T-helper 1 cell (primary cell): ENCODE measurements at places on chromosomes 4 and X.
A peak's percentile ranks its signal among the peaks of the same experiment; 100 is the strongest.

DNA sequence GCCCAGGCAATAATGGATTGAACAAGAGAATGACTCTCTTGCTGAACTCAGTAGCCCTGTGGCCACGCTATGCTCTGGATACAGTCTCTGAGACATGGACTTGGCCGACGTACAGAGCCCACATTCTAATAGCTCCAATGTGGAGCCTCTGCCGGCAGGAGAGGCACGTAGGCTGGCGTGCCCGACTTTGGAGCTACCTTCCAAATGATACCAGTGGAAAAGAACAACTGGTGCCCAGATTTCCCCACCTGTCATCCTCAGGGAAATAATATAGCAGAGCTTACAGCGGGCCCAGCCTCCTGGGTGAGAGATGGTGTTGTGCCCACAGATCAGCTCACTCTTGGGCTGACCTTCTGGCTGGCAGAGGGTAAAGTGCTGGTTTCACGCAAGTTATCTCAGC lies 10.6 kb downstream of the NDP start:
- DNase-seq = no peak

DNA sequence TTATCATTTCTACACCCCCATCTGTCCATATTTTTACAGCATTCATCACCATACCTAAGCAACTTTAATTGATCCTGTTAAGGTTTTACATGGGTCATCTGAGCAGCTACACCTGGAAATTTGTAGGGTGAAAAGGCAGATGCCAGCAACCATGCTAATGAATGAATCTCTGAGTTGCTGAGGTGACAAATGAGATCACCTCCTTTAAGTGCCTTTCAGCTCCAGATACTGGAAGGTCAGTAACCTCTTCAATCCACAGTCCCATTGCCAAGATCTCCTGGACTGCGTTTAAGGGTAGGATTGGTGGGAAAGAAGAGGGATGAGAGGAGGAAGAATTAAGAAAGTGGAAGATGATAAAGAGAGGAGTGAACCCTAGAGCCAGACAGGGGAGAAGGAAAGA lies 8.5 kb upstream of the BMP3 start:
- no peak for DNase-seq

GRCh38 chr4:79497001-79497400 lies 89.0 kb upstream of the GK2 start:
- no peak for DNase-seq

DNA sequence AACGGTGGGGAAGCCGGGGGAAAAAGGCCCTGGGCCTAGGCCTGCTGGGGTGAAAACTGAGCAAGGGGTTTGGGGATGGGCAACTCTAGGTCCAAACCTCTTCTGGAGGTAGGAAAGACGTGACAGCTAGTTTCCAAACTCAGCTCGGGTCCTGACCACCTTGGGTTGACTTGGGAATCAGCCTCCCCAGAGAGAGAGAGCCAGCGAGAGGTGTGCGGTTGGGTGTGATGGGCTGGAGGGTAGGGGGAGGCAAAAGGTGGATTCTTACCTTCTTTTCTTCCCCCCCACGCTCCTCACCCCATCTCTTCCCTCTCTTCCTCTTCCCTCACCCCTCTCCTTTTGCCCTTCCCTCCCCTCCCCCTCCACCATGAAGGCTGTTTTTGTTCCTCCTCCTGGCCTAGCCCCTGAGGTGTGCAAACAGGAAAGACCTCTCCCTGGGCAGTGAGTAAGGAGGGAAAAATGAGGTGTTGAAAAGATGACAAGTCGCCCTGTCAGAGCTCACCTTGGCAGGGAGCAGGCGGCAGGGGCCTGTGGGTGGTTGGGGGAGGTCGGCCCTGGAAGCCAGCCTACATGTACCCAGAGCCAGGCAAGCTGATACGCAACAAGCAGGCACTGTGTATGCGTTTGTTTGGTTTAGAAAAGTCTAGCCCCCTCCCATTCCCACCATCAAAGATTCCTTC lies 14.8 kb downstream of the PJA1 start:
- DNase-seq = no peak

DNA sequence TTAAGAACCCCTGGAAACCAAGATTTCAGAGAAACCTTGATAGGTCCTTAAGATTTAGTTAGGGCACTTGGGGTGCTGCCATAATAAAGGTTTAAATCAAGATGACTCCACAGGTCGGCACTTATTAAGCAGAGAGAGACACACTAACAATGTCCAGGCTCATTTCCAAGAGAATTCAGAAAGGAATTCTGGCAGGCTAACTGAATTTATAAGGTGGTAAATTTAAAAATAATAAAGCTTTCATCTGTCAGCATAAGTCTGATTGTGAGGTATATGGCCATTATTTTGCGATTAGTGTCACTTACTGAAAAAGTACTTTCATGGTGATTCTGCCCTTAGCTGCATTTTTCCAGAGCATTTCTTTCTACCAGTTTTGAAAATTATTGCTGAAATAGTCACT lies 472.7 kb downstream of the ARAP2 start:
- DNase-seq = no peak

GRCh38 chr4:53234111-53234510 lies 131.8 kb downstream of the SCFD2 start:
- DNase-seq = no peak

- DNase-seq = no peak
Measured at GRCh38 chr4:34964613-34965012, 1279.7 kb downstream of the ARAP2 start.

GRCh38 chr4:185263419-185263818 lies 54.0 kb downstream of the SNX25 start:
- DNase-seq = no peak

GRCh38 chr4:15652841-15653240 lies 2.3 kb downstream of the FBXL5 start:
- DNase-seq = no peak

GRCh38 chr4:168619266-168619631 lies 122.4 kb downstream of the PALLD start:
- DNase-seq = no peak

DNA sequence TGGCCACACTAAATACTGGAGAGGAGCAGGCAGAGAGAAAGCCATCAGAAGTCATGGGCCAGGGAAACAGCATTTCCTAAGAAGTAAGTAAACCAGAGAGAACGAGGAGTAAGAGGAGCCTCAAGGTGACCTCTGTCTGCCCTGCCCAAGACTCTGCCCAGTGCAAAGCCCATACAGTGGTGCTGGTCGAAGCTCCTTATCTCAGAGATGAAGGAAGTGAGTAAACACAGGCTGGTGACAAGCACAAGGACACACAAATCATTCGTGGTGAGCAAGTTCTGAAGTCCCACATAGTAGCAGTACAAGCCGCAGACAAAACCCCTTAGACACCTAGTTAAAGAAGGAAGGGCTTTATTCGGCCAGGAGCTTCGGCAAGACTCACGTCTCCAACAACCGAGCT lies 62.7 kb downstream of the DCTD start:
- no peak for DNase-seq

DNA sequence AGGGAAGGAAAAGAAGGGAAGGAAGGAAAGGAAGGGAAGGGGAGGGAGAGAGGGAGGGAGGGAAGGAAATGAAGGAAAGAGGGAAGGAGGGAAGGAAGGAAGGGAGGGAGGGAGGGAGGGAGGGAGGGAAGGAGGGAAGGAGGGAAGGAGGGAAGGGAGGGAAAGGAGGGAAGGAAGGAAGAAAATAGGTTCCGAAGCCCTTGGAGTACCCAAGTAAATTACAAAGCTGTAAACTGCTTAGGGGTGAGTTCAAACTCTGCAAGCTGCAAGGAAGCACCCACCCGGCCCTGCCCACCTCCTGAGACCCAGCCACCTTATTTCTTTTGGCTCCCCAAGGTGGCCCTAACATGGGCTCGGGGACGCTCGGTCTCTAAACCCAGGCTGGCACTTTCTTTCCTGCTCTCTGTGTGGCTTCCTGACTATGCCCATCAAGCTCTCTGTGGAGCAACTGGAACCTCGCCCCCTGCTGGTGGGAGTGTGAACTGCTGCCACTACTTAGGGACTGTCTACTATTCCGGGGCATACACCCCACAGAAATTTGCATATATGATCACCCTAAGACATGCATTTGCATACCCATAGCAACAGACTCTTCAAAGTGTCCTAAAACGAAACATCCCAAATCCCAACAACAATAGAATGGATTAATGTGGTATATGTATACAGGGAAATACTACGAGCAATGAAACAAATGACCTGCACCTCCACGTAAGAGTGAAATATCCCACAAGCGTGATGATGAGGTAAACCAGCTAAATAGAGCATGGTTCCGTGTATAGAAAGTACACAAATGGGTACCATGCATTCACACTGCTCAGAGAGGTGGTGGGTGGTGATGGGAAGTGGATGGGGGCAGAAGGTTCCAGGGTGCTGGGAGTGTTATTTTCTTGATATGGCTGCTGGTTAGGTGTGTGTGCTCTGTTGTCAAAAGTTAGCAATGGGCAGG lies 151.7 kb upstream of the TBL1X start:
- peak; percentile 57 for DNase-seq

- DNase-seq = no peak
Measured at GRCh38 chr4:108774809-108775530, 12.1 kb upstream of the ETNPPL start.

DNA sequence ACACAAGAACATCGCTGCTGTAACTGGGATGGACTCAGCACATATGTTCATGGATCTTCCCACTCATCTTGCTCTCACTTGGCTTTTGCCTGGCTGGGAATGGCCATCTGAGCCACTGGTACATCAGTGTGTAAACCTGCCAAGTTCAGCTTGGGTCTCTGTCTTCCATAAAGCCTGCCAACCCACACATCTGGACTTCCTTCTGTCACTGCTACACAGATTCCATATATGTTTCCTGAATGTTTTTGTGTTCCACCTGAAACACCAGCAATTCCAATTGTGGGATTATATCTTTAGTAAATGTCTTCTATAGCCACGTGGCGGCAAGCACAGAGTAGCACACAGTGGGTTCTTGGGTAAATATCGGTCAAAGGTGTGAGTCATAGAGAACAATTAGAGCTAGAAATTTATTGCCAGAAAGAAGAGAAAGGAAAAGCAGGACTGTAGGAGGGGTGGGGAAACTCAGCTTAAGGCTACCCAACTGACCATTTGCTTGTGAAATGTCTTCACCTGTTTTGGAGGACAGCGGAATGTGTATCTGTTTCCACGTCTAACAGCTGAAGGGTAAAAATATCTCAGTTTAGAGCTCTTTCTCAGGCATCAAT lies 125.9 kb downstream of the MFAP3L start:
- DNase-seq = no peak

GRCh38 chr4:88779431-88779830 lies 81.8 kb upstream of the NAP1L5 start:
- DNase-seq = no peak

GRCh38 chr4:135605076-135605475 lies 1403.5 kb upstream of the PABPC4L start:
- no peak for DNase-seq

DNA sequence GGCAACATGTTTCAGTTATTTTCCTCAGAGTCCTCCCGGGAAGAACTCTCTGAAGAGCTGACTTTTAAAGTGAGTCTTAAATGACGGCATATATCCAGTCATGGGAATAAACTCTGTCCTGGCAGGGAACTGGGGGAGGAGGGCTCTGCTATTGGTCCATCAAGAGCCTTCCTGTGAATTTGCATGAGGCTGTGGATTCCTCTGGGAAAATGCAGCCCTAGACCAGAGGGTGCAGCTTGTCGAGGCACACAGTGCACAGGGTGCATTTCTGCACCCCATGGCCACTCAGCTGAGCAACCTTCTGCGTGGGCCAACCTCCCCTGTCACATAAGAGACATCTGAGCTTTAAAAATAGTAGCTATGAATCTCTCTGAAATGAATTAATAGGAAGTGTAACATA lies 360.0 kb downstream of the GALNTL6 start:
- no peak for DNase-seq

- no peak for DNase-seq
Measured at GRCh38 chrX:45424326-45424725, 223.7 kb upstream of the DIPK2B start.

DNA sequence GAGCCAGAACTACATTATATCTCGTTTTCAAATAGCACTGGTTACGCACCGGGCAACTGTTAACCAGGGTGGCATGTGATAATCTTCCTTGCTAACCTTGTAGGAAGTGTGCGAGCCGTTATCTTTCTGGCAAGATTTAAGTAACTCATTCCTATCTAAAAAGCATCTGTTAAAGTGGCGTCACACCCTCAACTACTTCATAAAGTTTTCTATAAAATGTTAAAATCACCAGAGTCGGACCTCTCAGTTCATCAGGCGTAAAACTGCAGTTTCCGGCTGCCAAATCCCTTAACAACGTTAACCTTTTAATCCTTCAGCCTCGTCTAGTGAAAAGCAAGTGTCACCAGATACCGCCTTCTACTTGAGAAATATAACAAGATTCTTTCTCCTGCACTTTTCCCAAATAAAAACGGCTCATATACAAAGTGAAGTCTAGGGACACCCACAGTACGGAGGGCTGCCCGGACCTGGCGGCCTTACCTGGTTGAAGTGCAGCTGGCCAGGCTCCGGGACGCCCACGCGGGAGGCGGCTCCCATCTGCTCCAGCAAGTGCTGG lies 1.2 kb downstream of the SLC39A8 start:
- no peak for DNase-seq

DNA sequence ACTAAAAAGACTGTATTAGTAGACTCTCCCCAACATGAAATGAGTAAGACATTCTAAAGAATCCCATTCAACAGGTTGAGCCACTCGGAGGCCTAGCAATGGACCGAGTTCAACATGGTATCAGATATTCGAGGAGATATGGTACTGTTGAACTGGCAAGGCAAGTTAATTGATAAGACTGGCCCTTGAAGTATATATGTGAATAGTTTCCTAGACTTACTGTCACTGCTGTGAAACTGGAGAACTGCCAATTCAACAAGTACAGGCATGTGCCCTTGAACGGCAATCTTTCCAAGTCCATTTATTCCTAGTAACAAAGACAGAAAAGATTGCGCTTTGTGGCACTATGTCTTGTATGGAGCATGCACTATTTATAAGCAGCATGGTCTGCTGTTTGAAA lies 24.4 kb downstream of the FAT1 start:
- no peak for DNase-seq
